Stimulated activated CD4-positive, alpha-beta T cell treated with anti-CD3 and anti-CD28 coated beads, Interleukin-12 subunit alpha, Interleukin-12 subunit beta, amount 100 ng/mL, for 4 hours (primary cell): ENCODE measurements at places on chromosomes 1 and 21.

DNA sequence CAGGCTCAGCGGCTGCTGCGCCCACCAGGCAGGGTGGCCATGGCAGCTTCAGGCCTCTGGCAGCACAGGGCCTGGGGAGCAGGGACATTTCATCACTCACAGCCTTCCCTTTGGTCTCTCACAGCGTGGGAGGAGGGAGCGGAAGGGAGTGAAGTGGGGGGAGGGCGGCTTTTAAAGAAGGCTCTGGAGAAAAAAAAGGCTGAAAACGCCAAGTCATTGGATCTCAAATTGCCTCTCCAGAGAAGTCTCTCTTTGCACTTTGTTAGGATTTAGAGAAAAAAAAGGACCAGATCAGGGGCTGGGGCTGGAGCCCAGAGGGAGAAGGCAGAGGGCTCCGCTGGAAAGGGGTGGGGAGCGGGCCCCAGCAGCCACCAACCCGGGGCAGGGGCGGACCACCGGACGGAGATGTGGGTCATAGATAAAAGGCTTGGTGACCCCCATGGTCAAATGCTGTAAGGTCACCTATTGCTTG lies 209.9 kb downstream of the GRIK3 start:
- DNase-seq, result no peak

GRCh38 chr1:17229379-17229778 lies 19.5 kb upstream of the PADI3 start:
- no peak for DNase-seq

GRCh38 chr1:194102607-194103006 lies 916.2 kb upstream of the B3GALT2 start:
- no peak for DNase-seq

DNA sequence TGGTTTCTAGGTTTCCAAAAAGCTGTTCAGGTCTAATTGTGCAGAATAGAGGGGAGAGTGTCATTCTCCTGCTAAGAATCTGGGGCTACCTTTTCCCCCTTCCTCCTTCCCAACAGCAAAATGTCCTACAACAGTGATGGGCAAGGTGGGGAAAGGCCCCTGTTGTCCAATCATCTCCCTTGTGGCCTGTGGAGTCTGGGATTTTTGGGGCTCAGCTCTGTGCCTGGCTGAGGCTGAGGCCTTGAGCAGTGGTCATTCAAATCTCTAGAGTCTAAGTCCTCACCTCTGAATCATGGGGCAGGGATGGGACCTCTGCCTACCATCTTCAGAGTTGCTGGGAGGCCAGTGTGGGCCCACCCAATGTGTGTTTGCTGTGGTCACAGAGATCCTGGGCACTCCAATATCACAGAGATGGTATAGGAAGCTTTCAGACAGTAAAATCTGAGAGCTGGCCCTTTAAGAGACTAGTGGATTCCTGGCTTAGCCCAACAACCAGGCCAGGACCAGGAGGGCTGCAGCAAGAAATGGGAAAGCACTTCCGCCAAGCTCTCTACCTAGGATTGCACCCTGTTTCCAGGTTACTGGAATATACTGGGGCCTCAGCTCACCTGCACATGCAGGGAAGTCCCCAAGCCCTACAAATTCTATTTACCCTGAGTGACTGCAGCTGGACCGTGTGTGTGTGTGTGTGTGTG lies 28.5 kb upstream of the TENT5C start:
- no peak for DNase-seq

- no peak for DNase-seq
These were observed 574.9 kb downstream of the PTPRU start for GRCh38 chr1:29811247-29811646.

GRCh38 chr1:71521655-71522264 lies 440.9 kb upstream of the ZRANB2 start:
- DNase-seq, result no peak

GRCh38 chr1:15430787-15431570 lies 7.3 kb upstream of the CTRC start:
- peak; percentile 78 for DNase-seq

DNA sequence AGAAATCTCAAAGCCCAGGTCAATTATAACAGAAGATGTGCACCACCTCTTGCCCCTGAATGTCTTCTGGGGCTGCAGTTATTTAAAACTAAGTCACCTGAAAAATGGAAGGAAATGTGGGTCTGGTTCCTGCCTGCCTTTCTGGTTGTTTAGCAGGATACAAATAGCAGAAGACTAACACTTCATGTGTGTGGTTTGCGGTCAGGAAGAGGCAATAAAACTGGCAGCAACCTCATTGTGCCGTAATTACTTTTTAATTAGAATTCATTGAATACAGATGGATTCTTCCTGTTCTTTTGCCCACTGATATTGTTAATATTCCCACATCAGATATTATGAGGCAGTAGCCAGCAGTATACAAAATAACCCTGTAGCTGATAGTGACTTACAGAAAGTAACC lies 345.7 kb downstream of the ZNF326 start:
- no peak for DNase-seq

DNA sequence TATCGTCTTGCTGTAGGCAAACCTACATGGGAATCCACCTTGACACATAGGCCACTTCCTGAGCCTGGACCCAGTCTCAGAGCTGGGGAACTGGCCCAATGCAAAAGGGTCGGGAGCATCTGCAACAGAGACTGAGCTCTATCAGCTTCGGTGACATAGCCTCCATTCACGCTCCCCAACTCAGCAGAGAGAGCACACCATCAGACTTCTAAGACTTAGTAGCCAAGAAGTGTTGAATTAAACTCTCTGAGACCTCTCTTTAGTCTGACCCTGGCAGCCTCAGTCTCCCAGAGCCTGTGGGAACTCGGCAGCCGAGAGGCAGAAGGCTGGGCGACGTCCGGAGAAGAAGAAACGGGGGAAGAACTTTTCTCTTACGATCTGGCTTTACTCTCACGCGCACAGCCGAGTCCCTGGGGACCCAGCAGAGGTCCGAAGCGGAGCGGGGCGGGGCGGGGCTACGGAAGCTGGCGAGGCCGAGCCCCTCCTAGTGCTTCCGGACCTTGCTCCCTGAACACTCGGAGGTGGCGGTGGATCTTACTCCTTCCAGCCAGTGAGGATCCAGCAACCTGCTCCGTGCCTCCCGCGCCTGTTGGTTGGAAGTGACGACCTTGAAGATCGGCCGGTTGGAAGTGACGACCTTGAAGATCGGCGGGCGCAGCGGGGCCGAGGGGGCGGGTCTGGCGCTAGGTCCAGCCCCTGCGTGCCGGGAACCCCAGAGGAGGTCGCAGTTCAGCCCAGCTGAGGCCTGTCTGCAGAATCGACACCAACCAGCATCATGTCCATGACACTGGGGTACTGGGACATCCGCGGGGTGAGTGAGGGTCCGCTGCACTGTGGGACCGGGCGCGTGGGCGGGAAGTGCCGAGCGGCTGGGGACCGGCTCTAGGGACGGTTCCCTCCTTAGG lies at the start of gene GSTM4:
TSS of gene GSTM4 (plus strand) at position 485 of the 905 bp plus-strand sequence. CDS start at position 776, 291 bp downstream.
- peak; percentile 69 for DNase-seq

- DNase-seq, result no peak
These were observed 335.0 kb downstream of the MATN1 start for GRCh38 chr1:30388386-30388785.

DNA sequence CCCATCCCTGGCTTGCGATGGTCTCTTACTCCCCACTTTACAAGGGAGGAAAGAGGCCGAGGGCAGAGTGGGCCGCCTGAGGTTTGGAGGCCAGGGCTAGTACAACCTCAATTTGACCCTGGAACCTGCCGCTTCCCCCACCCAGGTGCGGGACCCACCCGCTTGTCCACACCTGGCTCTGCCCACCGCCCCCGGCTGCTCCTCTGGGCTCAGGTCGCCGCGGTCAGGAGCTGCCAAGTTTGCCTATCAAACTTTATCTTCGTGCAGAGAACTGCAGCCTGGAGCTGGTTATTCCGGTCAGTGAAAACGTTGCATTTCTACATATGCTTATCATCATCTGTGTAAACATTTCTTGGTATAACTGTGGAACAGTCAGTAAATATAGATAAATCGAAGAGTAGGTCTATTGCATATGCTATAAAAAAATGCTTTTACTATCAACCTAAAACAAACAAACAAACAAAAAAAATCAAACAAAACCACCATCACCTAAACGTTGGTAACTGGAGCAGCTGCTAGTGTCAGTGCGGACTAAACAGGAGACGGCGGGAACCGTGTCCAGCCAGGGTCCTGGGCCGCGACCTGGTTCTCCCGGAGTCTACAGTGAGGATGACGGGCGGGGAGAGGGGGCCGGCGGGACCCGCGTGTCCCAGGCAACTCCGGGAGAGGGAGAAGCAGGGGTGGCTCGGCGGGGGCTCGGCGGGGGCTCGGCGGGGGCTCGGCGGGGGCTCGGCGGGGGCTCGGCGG lies 906 bp upstream of the ADARB1 start:
- no peak for DNase-seq

- DNase-seq, result no peak
These were observed 16.9 kb upstream of the GNG12 start for GRCh38 chr1:67850151-67850551.
